ENCODE measurements at places on chromosomes 1 and 21. TPM values are rescaled to one million over a fixed set of nuclear protein-coding genes. Genes with fewer than 3 reads are reported as not detected.

The RGS8 gene
- total RNA-seq, result not detected

The FOXD3 gene
- not detected for total RNA-seq

The DNAJB4 gene
- total RNA-seq, result 16.2 TPM

The LRRC71 gene
- total RNA-seq, result not detected

The NPPA gene
- not detected for total RNA-seq

The HP1BP3 gene
- 299 TPM for total RNA-seq

The GPR157 gene
- total RNA-seq, result 3.5 TPM

DNA sequence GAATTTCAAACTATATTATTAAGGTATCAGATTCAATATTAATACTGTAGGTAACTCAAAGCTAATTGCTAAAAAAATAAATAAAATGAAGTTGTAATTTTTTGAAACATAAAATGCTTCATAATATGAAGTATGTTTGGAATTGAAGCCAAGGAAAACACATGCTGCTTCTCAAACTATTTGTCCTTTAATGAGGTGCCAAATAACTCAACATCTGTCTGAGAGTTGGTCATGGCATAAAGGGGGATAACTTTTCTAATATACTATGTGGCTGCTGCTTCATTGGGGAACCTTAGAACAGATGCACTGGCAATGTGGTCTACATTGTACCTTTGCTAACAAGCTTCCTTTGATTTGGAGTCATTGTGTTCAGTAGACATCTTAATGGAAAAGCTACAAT, 96.7 kb downstream of the PDE4B start:
- DNase-seq, result no peak

DNA sequence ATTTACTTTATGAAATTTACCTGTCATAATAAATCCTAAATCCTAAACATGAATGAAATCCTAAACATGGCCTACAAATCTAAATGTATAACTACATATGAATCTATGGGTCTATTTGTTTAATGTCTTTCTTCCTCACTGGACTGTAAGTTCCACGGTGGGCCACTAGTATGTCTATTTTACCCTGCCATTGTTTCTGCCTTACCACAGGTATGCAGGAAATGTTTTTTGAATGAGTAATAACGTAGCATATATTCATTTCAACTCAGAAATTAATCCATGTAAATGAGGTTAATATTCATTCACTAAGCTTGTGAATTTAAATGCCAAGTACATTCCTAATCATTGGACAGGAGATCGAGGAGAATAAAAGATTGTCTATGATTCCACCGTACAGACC, 35.3 kb downstream of the B3GALNT2 start:
- no peak for DNase-seq

DNA sequence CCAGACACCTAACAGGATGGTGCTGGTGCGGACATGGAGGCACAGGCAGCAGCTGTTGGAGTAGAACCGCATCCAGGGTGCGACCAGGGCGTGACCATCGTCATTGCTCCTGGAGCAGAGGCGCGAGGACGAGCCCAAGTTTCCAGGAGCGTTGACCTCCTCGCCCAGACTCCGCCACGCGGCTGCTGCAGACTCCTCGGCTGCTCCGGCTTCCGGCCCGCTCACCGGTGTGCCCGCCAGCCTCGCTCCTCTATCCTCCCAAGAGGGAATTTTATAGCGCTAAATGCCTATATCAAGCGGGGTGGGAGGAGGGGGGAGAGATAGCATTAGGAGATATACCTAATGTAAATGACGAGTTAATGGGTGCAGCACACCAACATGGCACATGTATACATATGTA, 5.3 kb upstream of the S100A12 start:
- no peak for DNase-seq

- no peak for DNase-seq
Measured at GRCh38 chr21:38493549-38494250, 4.6 kb downstream of the ERG start.

DNA sequence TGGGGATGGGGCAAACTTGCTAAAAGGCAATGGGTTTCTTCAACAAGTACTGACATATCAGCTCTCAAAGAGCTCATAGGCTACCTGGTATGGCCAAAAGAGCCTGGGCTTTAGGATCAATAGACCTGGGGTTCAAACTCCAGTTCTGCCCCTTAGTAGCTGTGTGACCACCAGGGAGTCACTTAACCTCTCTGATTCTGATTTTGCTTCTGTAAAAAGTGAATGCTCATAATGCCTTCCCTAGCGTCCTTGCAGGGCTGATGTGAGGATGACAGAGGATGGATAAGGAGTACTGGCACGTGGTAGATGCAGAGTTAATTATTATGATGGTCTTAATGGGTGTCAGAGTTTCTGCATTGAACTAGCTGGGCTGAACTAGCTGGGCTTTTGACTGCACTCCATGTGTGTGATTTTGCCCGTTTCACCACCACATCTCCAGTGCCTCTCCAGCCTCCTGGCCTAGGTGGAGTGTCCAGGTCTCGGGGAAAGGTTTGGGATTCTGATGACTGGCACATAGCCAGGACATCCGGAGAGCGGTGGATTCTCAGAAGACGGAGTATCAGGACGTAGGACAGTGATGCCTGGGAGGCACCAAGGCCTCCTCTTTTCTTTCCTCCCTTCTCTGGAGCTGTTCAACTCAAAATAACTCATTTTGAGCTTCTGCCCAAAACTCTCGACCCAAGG, 15.2 kb downstream of the DISP3 start:
- DNase-seq, result no peak

- no peak for DNase-seq
Measured at GRCh38 chr21:44331650-44332307, 7.4 kb downstream of the CFAP410 start.

DNA sequence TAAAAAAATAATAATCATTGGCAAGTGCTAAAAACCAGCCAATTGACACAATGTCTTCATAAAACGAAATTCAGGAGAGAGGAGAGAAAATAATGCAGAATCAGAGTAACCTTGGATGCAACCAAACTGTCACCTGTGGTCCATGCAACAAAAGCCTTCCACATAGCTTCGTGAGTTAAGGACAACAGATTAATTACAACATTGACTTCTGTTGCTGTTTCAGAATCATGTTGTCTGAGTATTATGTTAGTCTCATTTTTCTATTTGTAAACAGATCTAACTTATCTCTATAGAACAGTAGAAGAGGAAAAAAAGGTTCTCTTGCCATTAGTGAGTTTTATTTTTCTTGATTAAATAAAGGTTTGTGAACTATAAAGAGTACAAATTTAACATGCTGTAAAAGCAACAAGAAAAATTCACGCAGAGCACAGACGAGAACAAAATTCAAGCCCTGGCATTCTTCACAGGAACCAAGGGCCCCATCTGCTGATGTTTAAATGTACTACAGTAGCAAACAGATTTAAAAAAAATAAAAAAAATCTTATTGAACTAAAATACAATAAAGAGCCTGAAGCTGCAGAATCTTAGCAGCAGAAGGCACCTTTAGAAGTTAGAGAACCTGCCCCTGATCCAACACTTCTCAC, 381.1 kb upstream of the PKN2 start:
- DNase-seq, result no peak

GRCh38 chr1:58608297-58608696, 31.2 kb upstream of the TACSTD2 start:
- no peak for DNase-seq

GRCh38 chr1:214801191-214801590, 198.2 kb downstream of the CENPF start:
- no peak for DNase-seq

- DNase-seq, result no peak
Measured at GRCh38 chr1:68270951-68271350, 38.6 kb upstream of the WLS start.

DNA sequence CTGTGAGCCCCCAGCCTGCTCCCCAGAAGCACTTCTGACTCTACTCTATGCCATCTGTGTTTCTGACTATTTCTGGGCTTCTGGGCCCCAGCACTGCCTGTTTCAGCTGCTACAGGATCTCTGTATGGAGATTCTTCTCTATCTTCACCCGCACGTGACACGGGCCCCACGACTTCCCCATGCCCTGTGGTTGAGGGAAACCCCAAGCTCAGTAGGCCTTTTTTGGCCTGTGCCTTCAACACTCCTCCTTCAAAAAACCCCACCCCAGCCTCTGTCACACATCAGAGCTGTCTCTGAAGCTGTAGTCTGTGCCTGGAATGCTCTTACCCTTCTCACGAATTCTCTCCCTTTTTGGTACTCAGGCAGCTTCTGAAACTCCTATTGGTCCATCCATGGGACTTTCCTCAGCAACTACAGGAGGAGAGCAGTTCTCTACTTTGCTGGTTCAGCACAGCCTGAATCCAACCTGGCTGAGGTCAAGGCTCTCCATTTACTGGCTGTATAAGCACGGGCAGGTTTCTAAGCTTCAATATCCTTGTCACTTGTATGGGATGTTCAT, 2.0 kb upstream of the NID1 start:
- peak; percentile 72 for DNase-seq

DNA sequence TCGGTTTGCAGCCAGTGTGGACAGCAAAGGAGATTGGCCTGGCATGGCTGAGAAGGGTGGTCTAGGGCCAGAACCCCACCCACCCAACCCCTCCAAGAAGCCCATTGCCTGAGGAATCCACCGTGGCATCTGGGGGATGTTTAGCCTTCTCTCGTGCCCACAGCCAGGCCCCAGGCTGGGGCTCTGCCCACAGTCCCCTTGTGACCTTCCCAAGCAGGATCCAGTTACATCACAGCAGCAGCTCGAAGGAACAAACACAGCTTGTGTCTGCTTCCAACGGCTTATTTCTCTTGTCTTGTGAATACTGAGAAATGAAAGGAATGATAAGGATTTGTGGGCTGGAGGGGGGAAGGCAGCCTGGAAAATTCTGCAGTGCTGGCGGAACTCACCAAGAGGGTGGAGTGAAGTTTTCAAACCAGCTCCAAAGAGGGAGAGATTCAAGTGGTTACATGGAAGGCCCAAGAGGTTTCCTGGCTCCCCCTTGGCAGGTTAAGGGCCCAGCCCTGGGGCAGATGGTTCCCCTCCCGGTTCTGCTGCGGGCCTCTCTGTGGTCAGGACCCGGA, 61.6 kb downstream of the DHRS3 start:
- DNase-seq, result no peak

DNA sequence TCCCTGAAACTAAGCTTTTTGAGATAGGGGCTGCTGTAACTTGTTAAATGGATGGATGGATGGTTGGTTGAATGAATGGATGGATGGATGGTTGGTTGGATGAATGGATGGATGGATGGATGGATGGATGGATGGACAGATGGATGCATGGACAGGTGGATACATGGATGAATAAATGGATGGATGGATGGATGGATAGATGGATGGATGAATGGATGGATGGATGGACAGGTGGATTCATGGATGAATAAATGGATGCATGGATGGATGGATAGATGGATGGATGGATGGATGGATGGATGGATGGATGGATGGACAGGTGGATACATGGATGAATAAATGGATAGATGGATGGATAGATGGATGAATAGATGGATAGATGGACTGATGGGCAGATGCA, 26.9 kb downstream of the MYOM3 start:
- no peak for DNase-seq

DNA sequence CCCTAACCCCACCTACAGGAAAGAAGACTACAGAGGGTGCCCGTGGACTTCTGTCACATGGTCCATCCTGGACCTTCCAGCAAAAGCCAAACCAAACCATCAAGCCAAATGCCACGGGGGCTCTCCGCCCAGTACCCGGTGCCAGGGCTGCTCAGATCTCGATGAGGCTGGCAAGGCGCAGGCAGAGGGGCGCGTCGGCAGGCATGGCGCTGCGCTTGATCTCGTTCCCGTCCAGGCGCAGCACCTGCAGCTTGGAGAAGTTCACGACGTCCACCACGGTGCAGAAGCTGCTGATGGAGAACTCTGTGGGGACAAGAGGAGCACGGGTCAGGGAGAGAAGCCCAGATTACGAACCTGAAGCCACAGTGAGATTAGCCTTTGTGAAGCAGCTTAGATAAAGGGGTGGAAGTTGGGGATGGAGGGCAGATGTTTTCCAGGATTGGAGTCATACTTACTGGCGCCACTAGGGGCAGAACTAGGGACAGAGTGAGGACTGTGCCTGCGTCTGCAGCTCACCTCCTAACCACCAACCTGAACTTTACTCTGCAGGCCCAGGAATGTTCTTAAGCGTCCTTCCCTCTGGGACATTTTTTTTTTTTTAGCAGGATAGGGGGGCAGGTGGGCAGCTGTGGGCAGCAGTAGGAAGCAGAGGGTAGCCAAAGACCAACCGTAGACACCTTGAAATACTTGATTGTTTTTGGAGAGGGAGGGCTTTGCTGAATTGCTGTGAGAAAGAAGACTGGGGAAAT, 8.6 kb downstream of the FMOD start:
- peak; percentile 40 for DNase-seq

DNA sequence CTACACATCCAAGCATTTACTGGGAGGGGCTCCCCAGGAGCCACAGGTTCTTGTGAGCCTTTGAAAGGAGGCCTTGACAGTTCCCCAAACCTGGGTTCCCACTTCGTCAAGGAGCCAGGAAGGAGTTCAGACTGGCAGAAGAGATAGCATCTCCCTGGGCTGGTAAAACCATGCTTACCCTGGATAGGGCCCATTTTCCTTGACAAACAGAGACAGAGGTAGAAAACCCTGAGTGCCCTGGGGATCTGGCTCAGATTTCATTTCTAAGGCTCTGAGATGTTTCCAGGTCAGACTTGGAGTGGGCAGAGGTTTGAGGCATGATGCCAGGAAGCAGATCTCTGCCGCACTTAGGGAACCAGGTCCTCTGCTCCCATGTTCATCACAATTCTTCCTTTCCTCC, 2.7 kb downstream of the ETNK2 start:
- DNase-seq, result no peak

- no peak for DNase-seq
Measured at GRCh38 chr1:7754234-7754633, 16.9 kb upstream of the VAMP3 start.

GRCh38 chr1:12615159-12615864, 2.7 kb downstream of the DHRS3 start:
- no peak for DNase-seq

GRCh38 chr1:17594690-17595601, 55.4 kb downstream of the ARHGEF10L start:
- no peak for DNase-seq

DNA sequence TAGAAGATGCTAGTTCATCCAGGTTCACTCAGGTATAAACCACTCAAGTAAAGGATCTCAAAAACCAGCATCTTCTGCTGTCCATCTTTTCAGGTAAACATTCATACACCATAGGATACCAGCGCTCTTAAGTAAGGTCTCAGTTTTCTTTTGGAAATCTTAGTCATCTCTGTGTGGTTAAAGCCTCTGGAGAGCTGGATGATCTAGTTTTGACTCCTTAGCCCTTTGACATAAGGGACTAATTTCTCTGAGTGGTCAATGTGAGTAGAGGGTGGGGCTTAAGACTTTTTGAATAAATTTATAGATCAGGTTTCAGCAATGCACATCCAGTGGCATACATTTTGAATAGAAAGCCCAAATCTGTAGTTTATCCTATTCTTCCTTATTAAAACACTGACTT, 92.3 kb downstream of the CTH start:
- no peak for DNase-seq

Data from activated CD4-positive, alpha-beta memory T cell treated with anti-CD3 and anti-CD28 coated beads, Interleukin-2, amount 10 ng/mL, durations not matched to agents 7 days and 5 days (primary cell).